ENCODE measurements at places on chromosomes 12 and 14.

DNA sequence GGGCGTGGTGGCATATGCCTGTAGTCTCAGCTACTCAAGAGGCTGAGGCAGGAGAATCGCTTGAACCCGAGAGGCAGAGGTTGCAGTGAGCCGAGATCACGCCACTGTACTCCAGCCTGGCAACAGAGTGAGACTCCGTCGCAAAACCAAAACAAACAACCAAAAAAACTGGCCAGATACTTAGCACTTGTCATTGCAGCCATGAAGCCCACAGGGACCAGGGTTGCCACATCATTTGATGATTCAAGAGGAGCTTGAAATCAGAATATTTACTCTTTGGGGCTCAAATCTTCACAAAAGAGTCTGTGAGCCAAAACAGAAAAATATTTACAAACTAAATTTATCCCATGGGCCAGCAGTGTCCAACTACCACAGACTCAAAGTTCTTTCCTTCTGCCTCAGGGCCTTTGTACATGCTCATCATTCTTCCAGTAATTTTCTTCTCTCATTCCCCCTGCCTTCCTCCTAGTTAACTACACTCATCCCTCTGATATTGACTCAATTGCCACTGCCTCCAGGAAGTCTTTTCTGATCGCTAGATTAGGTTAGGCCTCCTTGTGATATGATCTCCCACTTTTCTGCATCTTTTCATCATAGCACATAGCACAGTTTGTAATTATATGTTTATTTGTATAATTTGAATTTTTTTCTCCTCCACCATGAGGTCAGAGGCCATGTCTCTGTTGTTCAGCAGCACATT, 130.8 kb upstream of the PLEKHG7 start:
- ATAC-seq = no peak

DNA sequence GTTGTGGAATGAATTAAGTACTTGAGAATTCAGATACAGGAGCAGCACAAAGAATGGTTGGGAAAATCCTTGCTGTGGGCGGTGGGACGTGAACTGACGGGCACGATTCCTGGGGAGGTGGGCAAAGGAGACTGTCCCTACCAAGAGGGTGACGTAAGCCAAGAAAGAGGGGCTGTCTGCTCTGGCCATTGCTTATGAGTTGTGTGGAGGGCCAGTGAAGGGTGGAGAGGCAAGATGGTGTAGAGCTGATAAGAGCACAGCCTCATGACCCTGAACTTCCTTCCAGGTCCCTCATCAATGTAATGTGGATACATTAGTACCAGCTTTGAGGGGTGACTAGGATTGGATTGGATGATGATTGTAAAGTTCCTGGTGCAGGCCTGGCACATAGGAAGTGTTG, 50.2 kb downstream of the WDR20 start:
- no peak for ATAC-seq

- ATAC-seq = no peak
These were observed 26.1 kb upstream of the FOXN3 start for GRCh38 chr14:89443042-89443629.

- no peak for ATAC-seq
These were observed 19.6 kb downstream of the ASB2 start for GRCh38 chr14:93956514-93957332.

DNA sequence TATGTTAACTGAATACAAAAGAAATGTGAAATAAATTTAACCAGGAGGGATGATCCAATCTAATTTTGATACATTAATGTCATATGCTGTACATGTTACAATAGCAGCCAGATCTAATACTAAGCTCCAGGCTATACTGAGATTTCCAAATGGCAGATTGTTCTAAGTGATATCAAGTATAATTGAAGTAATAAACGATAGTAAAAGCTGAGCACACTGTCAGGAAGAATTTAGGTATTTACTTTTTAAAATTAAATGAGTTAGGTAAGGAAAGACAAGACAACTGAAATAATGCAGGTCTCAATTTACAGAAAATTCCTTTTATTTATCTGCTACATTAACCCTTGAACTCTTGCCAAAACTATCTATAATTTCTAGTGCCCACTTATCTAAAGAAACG, 39.9 kb downstream of the INSM2 start:
- no peak for ATAC-seq

DNA sequence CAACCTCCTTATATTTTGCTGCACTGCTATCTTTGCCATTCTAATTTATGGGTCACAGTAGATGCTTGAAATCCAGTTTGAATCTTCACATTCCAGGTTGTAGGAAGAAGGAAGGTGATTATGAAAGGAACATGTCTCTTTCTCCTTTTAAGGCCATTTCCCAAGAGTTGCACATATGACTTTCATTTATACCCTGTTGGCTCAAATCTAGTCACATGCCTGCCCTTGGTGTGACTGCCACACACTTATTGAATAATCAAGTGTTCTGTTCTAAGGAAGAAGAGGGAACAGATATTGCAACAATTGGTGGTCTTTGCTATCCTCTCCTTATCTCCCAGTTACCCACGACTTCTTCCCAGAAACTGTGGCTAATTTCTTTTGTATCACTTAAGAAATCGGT, 404.3 kb downstream of the TMEM117 start:
- no peak for ATAC-seq

DNA sequence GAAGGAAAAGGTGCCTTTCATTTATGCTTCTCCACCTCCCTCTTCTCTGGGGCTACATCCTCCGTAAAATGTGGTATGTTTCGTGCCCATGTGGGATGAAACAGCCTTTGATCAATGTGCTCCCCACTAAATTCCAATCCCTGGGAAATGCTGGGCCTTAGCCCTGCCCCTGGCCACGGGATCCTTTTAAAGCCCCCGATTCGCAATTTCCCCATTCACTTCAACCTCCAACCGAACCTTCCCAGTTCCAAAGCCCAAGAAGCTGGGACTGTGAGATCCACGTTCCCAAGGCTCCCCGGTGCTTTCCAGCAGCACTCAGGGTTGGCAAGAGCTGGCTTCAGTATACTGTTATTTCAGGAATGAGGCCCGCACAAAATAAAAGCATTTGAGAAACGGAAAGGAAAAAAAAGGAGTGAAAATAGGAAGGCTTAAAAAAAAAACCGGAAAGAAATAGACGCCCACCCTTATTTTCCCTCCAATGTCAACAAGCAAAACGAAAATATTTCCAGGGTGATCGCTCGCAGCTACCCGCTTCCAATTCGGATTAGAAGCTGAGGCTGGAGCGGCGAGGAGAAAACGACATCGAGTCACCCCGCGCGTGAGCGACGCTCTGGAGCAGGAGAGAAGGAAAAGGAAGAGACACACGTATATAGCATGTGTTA, 1.3 kb upstream of the FOXG1 start:
- ATAC-seq = no peak

Data from activated T-helper 17 cell treated with anti-CD3 and anti-CD28 coated beads, Interleukin-2, amount 50 U/mL, for 72 hours (primary cell).